Activated CD4-positive, alpha-beta T cell treated with anti-CD3 and anti-CD28 coated beads, Interleukin-2, amount 50 U/mL, for 4 hours (primary cell): ENCODE measurements at places on chromosomes 12 and 14.

DNA sequence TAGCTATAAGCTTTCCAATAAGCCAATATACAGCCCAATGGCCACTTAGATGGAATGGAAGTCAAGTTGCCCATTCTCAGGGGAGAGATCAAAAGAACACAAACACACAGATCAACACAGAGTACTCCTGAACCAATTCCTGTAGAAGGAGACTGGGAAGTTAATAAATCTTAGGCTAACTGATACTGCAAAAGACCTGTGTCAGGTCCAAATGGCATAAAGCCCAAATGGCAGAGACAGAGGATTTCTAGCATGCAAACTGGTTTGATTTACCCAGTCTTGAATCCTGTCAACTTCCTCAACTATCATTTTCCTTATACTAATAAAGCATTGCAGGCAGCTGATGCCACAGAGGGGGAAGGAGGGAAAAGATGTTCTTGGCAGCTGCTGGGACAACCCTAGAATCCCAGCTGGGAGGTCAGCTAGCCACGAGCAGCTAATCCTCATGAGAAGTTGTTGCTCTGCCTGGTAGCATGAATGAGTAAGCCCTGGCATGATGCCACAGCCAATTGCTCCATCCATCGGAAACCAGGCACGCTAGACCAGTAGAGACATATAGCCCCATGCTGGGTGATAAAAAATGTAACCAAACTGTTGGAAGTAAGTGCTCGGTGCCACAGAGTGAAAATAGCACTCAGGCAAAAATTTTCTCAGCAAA lies 26.2 kb downstream of the ANG start:
- DNase-seq: no peak

DNA sequence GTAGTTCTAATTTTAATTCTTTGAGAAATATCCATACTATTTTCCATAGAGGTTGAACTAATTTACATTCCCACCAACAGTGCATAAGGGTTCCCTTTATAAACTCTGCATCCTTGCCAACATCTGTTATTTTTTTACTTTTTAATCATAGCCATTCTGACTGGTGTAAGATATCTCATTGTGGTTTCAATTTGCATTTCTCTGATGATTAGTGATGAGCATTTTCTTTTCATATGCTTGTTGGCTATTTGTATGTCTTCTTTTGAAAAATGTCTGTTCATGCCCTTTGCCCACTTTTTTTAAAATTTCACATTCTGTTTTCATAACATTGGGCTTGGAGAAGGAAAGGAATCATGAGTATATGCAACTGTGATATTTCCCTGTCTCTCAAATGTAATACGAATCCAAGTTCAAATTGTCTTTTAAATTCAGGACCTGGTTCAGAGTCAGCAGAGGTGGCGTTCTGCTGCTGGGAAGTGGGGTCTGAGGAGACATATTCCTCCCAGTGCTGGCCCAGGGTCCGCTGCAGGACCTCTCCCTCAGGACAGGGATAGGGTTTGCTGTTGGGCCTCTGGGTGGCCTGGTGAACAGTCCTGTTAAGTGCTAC lies 81.2 kb upstream of the ETV6 start:
- no peak for DNase-seq

- no peak for DNase-seq
Observed at GRCh38 chr14:99257673-99258221, 14.2 kb downstream of the BCL11B start.

- no peak for DNase-seq
Observed at GRCh38 chr12:105933671-105934665, 204.8 kb downstream of the NUAK1 start.

GRCh38 chr12:73867147-73867546 lies 670.5 kb upstream of the ATXN7L3B start:
- no peak for DNase-seq

- no peak for DNase-seq
Observed at GRCh38 chr12:42767326-42767954, 177.9 kb upstream of the PRICKLE1 start.

- no peak for DNase-seq
Observed at GRCh38 chr12:17326649-17327048, 720.7 kb upstream of the LMO3 start.

DNA sequence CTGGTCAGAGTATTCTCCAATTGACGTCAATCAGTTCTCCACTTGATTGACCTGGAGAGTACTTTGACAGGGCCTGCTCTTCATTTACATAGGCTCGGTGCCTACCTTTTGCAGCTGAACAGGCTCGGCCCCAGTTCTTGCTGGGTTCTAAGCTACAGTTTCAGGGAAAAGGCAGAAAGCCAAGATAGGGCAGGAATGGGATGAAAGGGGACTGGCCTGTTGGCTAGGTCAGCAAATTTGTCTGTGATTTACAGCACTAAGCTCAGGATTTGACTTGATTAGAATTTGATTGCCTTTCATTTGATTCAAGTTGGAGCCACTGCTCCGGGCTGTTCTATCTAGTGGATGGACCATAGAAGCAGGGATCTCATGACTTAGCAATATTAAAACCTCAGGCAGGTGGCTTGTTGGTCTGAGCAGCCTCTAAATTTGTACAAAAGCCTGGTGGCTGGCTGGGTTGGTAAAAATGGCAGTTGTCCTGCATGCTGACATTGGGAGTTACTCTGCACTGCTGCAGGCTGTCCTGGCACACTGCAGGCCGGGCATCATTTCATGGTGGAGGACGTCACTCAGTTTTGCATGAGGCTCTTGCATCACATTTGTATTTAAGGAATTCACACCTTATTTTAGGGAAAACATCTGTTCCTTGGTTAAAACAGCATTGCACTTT lies 71.8 kb downstream of the BICD1 start:
- no peak for DNase-seq

- DNase-seq: no peak
Observed at GRCh38 chr14:68952531-68953195, 26.4 kb downstream of the ACTN1 start.

GRCh38 chr14:20811986-20812975 lies 9.6 kb upstream of the RNASE1 start:
- no peak for DNase-seq

GRCh38 chr12:43063650-43064049 lies 474.1 kb upstream of the PRICKLE1 start:
- DNase-seq: no peak

GRCh38 chr12:2673966-2674810 lies 120.6 kb upstream of the FKBP4 start:
- DNase-seq: no peak

DNA sequence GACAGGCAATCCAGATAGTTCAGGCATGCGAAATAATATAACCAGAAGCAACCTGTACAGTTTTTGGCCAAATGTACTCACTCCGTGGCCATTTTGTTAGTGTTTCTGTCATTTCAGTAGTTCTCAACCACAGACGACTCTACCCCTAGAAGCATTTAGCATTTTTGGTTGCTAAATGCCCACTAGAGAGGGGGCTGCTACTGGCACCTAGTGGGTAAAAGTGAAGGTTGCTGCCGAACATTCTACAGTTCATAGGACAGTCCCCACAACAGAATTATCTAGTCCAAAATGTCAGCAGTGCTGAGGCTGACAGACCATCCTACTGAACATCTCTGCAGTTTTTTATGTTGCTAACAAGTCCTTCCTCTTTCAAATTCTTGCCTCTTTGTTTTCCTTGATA lies 107.4 kb downstream of the TSHR start:
- DNase-seq: no peak

DNA sequence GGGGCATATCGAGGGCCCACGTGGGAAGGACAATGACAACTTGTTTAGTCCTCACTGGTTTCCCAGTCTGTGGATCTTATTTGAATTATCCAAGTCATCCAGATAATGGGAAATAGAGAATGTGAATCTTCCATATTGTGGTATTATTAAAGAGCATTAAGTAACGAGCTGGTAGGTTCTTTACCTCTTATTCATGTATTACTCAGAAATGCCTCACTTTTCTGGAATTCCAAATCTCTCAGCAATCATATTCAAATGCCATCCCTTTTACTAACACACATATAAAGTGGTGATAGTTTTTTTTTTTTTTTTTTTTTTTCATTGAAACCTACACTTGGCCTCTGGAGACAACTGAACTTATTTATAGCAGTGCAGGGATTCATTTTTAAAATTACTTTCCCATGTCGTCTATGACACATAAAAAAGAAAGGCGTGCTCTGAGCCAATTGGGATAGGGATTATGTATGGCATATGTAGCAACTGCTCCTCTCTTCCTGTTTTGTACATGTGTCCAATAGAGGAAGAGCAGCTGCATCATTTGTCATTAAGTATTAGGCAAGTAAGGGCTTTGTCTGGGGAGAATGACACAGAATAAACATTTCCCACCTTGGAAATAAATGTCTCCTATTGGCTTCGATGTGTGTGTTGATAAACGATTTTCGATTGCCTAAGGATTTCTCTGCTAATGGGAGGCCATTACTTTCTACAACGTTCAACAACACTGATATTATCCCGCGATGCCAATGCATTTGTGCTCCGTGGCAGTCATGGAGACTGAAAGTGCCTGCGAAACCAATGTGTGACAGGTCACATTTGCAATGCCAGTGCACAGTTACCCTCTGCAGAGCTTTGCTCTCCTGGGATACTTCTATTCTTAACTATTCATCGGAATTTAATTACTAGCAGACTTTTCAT lies 78.6 kb upstream of the IFNG-AS1 start:
- no peak for DNase-seq

DNA sequence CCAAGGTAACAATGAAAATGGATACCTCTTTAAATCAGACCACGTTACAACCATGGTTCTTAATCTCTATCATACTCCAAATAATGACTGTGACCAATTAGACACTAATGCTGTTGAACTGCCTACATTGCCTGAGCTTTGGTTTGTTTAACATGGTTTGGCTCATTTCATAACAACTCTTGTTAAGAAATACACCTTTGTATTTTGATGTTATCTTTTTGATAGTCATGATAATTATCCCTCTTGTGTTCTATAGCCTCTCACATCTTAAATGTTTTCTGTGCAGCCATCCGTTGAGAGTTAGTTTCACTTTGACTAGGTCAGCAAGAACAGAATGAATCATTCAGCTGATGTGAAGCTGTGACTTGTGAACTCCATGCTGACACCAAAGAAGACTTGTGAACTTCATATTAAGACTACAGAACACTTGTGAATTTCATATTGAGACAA lies 75.5 kb upstream of the RERGL start:
- no peak for DNase-seq

DNA sequence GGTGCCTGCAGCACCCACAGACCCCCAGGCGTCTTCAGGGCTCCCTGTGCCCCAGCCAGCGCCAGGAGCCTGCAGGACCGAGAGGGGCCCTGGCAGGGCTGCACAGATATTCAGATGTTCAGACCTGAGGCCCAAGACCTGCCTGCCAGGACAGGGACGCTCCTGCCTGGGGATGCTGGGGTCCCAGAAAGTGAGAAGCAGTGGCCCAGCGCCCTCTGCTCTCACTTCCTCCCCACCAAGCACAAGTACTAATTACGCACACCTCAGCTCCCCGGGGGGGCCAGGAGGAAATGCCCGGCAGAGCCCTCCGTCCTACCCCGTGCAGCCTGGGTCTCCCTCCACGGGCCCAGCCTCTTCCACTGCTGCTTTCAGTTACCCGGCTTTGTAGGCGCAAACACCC lies 28.8 kb upstream of the INF2 start:
- DNase-seq: no peak

DNA sequence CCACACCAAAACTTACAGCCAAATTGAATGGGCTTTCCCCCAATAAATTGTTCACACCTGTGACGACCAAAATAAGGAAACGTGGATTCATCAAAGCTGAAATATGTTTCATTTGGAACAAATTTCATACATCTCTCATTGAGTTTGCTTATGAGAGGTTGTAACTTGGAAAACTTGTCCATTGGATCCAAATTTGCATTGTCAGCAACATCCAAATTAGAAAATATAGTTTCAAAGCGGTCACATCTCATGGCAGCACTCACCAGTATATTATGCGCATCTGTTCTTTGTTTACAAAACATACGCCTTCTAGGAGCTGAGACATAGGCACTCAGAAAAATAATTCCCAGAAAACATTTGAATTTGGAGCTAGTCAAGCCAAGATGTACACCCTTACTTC lies 1028.2 kb upstream of the USP15 start:
- DNase-seq: no peak
